ENCODE measurements at places on chromosomes 11 and 22.

GRCh38 chr11:85699957-85700741 is 14.2 kb upstream of the CCDC89 start:
- no peak for DNase-seq

GRCh38 chr11:108865406-108865805 is 200.5 kb downstream of the DDX10 start:
- DNase-seq: no peak

- no peak for DNase-seq
Observed at GRCh38 chr11:98701541-98701940, 319.2 kb upstream of the CNTN5 start.

DNA sequence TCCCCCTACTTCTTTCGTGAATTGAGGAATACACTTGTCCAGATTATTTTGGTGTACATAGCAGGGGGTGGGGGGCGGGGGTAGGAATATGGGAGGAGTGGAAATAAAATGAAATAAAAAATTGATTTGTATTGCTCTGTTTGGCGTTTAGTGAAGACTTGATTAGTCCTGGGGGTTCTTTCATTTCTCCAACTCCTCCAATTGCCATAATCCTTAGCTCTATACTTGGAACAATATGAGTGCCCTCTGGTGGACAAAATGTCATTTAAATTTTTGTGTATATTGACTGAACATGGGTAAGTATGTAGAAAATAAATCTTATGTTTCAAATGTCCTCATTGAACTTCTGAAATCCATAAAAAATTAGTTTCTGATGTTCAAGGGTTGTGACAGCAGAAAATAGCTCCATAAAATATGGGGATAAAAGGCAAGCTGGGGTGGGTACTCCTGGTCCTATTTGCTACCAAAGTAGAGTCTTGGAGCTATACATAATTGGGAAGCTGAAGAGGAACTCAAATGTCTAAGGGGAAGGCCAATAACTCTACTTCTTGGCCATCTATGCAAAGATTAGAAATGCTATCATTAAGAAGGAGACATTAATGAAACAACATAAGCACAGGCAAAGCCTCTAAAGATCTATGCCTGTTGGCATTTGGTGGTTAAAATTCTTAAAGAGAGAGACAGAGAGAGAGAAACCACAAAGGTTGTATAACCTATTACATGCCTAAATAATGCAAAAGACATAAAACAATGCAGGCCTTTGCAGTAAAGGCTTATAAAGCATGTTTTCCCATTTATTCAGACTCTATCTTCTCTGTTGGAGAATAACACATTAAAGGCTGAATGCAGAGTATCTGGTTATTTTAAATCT is 421.6 kb downstream of the METTL15 start:
- DNase-seq: peak; percentile 61

DNA sequence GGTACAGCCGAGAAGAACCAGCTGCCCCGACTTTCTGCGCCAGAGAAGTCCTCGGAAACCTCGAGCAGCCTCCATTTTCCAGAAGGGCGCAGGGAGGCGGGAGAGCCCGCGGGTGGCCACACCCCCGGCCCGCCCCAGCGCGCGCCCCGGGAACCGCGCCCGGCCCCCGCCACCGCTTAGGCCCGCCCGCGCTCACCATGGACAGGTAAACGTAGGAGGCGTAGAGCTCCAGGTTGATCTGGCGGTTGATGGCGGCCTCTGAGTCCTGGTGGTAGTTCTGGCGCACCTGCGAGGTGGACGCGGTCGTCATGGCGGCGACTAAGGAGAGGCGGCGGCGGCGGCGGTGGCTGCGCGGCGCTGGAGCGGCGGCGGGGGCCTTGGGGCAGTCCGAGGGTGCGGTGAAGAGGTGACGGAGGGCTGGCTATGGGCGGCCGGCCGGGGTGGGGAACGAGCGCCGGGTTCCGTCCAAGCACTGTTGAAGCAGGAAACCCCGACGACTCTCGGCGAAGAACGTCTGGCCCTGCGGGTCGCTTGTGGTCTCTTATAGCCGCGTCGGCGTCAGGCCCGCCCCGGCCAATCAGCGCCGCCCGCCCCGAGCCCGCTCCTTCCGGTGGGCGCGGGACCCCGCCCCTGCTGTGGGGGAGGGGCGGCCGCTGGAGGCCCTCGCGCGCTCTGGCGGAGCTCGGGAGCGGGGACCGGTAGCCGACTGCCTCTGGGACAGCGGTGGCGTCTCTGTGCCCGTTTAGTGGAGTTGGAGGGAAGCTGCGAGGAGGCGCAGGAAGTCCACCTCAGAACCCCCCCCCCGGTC is at the start of gene FTH1:
Gene FTH1 (minus strand): TSS at position 519 of the 808 bp plus-strand sequence. CDS start 209 bp downstream, at position 310.
- peak; percentile 91 for DNase-seq

DNA sequence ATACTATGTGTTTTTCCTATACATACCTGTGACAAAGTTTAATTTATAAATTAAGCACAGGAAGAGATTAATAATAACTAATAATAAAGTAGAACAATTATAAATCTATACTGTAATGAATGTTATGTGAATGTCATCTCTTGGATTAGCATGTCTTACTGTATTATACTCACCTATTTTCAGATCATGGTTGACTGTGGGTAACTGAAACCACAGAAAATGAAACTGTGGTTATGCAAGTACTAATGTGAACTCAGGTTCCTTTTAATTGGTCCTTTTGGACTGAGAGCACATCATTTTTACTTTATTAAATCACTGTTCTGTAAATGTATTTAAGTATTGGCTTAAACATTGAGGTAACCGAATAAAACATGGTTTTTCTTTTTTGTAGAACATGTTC is 108.8 kb downstream of the PPP6R3 start:
- DNase-seq: no peak

GRCh38 chr22:43287441-43287840 is 55.7 kb downstream of the SCUBE1 start:
- DNase-seq: no peak

- DNase-seq: no peak
Observed at GRCh38 chr11:75240311-75241035, at the start of gene TPBGL. TPBGL (plus strand) TSS chr11:75240774; CDS start chr11:75241050, 276 bp downstream.

- no peak for DNase-seq
Observed at GRCh38 chr11:8346157-8346755, 82.6 kb upstream of the LMO1 start.

DNA sequence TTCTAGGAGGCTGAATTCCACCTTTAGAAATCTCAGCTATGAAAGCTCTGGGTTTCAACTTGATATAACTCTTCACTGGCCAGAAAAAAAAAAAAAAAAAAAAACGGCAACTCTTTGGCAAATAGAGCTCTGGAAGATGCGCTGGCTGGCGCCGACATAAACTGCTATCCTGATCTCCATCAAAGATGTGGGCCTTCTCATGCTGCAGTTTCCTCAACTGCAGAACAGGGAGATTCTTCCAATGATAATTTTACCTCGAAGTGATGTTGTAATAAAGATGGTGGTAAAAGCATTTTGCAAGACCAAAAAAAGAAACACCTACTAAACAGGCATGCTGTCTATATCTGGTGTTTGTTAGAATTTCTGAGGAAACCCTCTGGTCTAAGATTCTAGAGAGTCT is 20.3 kb downstream of the FLI1 start:
- DNase-seq: no peak

GRCh38 chr22:46857142-46857884 is 94.9 kb downstream of the TBC1D22A start:
- DNase-seq: no peak

- DNase-seq: no peak
Observed at GRCh38 chr11:116868066-116868465, 30.6 kb upstream of the APOA1 start.

Data from NAMALWA (cell line).